ENCODE measurements at places on chromosomes 4 and X.

- no peak for DNase-seq
These were observed 56.2 kb downstream of the MCUB start for GRCh38 chr4:109616243-109616642.

DNA sequence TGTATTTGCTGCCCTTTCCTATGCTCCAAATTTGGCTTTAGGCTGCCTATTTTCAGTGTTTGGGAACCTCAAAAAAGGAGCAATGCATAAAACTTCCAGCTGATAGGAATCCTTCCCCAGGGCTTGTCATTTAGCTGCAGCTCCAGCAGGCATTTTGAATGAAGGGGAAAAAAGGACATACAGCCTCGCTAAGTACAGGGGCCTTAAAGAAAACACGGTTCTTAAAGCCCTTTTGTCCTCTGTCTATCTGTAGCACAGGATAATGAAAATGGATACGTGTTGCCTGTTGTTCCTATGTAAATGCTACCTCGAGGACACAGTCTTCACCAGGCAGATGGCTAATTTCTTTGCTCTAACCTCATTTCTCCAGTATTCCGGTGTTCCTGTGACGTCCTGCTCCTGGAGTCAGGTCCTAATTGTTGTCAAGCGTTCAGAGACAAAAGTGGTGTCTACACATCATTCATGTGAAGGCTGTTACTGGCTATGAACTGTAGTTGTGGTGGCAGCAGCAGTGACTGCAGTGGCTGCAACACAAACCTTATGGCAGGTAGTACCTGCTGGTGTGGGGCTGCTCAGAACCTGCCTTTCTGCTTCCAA lies 117.4 kb downstream of the MGST2 start:
- peak; percentile 47 for DNase-seq

GRCh38 chr4:78386679-78387078 lies 164.9 kb upstream of the ANXA3 start:
- DNase-seq = no peak

GRCh38 chr4:162705130-162705803 lies 461.4 kb downstream of the NAF1 start:
- DNase-seq = no peak

DNA sequence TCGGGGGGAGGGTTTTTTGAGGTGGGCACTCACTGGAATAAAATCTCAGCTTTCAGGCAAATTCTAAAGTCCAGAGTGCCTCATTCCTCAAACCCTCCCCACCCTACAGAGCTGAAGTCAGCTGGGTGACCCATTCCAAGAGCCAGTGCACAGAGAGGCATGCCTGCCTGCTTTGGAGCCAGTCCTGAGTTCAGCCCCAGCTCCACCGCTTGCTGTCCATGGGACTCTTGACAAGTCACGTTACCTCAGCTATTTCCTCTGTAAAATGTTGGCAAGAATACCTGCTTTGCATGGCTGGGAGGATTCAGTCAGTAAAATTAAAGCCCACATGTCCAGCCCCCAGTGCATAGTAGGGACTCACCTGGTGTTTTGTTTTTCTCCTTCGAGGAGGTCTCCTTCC lies 125.9 kb upstream of the PJA1 start:
- no peak for DNase-seq

DNA sequence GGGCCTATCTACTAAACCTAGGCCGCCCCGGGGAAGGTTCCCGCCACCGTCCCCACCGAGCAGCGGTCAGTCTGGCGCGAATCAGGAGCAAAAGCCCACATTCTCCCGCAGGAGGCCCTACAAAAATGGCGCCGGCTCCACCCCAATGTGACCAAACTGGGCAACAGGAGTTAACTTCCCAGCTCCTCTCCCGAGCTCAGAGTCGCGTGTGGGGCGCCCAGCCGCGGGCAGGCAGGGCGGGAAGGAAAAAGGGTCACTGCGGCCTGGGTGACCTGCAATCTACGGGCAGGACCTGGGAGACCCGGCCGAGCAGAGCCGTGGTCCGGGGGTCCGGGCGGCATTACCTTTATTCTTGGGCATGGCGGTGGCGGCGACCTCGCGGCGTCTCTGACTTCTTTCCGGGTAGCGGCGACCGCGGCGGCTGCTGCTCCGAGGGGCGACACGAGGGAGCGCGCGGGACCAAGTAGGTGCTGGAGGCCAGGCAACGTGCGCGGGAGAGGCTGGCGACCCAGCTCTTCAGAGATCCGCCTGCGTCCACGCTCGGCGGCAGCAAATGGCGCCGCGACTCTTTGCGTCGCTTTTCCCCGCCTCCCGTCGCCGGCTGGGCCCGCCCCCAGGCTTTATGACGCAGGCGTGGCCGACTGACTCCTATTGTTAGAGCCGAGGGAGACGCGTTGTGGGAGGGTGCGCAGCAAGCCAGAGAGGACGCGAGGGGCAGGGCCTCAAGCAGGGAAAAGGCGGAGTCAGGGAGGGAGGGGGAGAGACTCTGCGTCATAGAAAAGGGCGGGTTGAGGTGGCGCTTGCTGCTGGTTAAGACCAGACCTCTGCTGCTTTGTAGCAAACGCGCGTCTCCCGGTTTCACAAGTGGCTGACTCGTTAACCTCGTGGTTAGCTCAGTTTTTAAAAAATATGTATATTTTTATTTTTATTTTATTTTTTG lies at the start of gene EIF1AX:
Gene EIF1AX (minus strand): TSS at position 558 of the 940 bp plus-strand sequence. CDS start 198 bp downstream, at position 360.
- peak; percentile 100 for DNase-seq

- DNase-seq = no peak
These were observed 184.7 kb upstream of the S100G start for GRCh38 chrX:16465081-16465876.

DNA sequence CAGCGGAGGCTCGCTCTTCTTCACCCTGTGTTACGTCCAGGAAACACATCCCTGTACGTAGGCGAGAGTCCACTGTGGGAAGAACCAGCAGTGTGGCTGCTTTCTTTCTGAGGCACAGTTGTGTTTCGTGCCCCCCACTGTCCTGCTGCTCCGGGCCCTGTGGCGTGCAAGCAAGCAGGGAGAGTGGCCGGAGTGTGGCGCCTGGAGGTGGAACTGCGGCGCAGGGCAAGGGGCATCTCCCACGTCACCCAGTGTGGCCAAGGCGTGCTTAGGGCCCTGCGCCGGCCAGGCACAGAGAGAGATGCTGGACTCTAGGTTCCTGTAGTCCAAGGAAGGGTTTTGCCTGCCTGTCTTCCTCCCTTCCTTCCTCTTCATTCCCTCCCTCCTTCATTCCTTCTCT lies 13.3 kb upstream of the PSAPL1 start:
- no peak for DNase-seq

- DNase-seq = no peak
These were observed 10.0 kb downstream of the ABHD18 start for GRCh38 chr4:127975121-127975770.

DNA sequence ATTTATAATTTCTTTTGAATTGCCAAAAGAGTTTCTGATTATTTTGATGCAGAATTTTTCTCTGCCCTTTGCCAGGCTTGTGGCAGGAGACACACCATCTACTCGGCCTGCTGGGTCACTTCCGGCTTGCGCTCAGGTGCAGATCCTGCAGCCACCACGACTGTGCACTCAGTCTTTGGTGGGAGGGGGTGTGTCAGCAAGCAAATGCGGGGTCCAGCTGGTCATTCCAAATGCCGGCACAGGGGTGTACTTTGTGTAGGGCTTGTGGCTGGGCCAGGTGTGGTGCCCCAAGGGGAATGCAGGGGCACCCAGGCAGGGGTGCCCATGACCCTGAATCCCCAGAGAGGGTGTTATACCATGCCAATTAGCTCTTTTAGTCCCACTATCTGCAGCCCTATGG lies 673.0 kb downstream of the TLL1 start:
- no peak for DNase-seq

- no peak for DNase-seq
These were observed 174.0 kb upstream of the GATB start for GRCh38 chr4:151934766-151935165.

Data from kidney (tissue), 22 donors.